GM12878 (cell line): ENCODE measurements at places on chromosomes 2 and 18. TPM values are rescaled to one million over a fixed set of nuclear protein-coding genes. Genes with fewer than 3 reads are reported as not detected.

The SANBR gene
- total RNA-seq = 6.4 and 7.4 TPM in 2 replicates

The SGO2 gene
- total RNA-seq = 21.7 and 22.3 TPM in 2 replicates

The TEKT4 gene
- 0.13 TPM in 1 of 2 replicates, not detected in the other for total RNA-seq

The CCDC102B gene
- 2.7 and 2.8 TPM in 2 replicates for total RNA-seq

The RNF152 gene
- 0.03 TPM in 2 replicates for total RNA-seq

The COX5B gene
- total RNA-seq = 248 and 277 TPM in 2 replicates

The PLEKHA3 gene
- 13.3 and 15.3 TPM in 2 replicates for total RNA-seq

The RELCH gene
- total RNA-seq = 20.3 and 21.3 TPM in 2 replicates

The SNTG2 gene
- not detected in 2 replicates for total RNA-seq

The EML4 gene
- total RNA-seq = 80.9 and 91.3 TPM in 2 replicates

The ZBTB7C gene
- total RNA-seq = 0.08 TPM in 1 of 2 replicates, not detected in the other

The DSG4 gene
- 0.13 and 0.16 TPM in 2 replicates for total RNA-seq

The BOLL gene
- total RNA-seq = not detected in 2 replicates

The EML6 gene
- total RNA-seq = 0.32 and 0.36 TPM in 2 replicates
